ENCODE measurements at places on chromosomes 1 and 21. TPM values are rescaled to one million over a fixed set of nuclear protein-coding genes. Genes with fewer than 3 reads are reported as not detected.

The LCE2B gene
- total RNA-seq: not detected

- no peak for DNase-seq
- H3K27me3 ChIP-seq: no peaks in the 10 kb centered on the region
- no peaks in the 10 kb centered on the region for H3K36me3 ChIP-seq
- no peak overlapping the region for H3K27ac ChIP-seq
- no peaks in the 10 kb centered on the region for H3K4me1 ChIP-seq
- no peak overlapping the region for H3K4me3 ChIP-seq
Measured at GRCh38 chr1:96842215-96842614, 120.6 kb downstream of the PTBP2 start.

The RBM11 gene
- 3.9 TPM for total RNA-seq

- H3K4me3 ChIP-seq: no peak overlapping the region
- no peak for DNase-seq
- peaks cover 10% of the 10 kb centered on the region for H3K36me3 ChIP-seq
Measured at GRCh38 chr1:155185783-155186066, 12.1 kb downstream of the TRIM46 start.

The SLC25A34 gene
- total RNA-seq: 0.50 TPM

All from H1 (cell line).